ENCODE measurements at places on chromosomes 2 and 18. TPM values are rescaled to one million over a fixed set of nuclear protein-coding genes. Genes with fewer than 3 reads are reported as not detected.

GRCh38 chr2:218093879-218094278 is 24.8 kb downstream of the RUFY4 start:
- DNase-seq, result no peak

DNA sequence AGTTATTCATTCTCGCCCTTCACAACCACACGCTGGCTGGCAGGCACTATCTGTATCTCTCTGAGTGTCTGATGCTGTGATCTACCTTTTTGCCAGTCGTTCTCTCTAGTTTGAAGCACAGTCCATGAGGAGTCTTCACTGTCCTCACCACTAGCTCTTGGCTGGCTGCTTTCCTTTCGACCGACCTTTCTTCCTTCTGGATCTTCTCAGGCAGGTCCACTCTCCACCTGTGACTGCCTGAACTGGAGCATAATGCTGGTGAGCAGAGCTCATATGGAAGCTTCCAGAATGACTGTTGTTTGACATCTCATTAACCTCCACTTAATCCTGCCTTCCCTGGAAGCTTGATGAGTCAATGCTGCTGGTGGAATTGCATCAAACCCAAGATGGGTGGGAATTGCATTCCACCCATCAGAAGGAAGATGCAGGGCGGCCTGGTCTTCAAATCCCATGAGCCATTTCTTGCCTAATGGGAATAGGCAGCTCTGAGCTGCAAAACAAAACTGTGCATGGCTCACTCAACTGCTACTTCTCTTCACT is 283.5 kb upstream of the HDAC4 start:
- no peak for DNase-seq

GRCh38 chr2:6906165-6906741 is 11.0 kb upstream of the RNF144A start:
- DNase-seq, result no peak

The SMIM21 gene
- total RNA-seq, result not detected

The TRPM8 gene
- total RNA-seq, result not detected

The MARCO gene
- total RNA-seq, result not detected

GRCh38 chr2:232485348-232485756 is 2.3 kb downstream of the ECEL1 start:
- no peak for DNase-seq

DNA sequence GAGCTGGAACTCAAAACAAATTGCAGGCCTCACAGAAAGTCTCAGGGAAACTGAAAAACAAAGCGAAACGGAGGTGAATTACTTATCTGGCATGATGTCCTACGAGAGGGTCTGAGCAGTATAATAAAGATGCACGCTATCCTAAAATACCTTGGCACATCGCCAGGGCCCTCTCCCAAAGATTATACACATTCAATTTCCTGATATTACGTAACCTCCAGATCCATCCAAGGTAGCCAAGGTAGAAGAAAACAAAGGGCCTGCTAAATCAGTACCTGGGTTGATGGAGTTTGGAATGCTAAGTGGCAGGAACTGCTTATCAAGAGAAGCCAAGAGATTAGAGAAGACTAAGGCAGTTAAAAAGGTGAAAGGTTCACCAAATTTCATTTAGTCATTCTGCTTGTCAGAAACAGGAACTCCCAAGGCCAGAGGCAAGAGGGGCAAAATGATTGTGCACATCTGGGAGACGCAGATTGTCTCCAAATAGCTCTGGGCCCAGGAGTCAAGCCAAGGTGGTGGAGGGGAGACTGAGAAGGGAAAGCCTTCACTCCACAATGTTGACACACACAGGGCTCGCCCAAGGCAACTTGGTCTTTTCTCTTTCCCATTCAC is 236.8 kb upstream of the ATP5MC3 start:
- no peak for DNase-seq

DNA sequence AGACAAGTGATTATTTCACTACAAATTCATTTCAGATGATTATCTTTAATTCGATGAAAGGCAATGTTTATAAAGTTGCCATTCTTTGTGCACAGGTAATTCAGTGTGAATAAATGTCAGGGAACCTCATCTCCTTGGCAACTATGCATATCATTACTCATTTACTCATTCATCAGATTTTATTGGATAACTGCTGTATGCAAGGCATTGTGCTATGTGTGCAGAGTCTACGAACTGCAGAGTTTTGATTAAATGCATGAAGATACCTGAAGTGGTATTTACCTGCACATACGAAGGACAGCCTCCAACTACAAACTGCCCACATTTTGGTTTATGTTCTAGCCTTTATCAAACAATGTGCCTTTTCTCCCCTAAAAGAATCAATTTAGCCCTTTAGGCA is 3.5 kb downstream of the RND3 start:
- DNase-seq, result no peak

DNA sequence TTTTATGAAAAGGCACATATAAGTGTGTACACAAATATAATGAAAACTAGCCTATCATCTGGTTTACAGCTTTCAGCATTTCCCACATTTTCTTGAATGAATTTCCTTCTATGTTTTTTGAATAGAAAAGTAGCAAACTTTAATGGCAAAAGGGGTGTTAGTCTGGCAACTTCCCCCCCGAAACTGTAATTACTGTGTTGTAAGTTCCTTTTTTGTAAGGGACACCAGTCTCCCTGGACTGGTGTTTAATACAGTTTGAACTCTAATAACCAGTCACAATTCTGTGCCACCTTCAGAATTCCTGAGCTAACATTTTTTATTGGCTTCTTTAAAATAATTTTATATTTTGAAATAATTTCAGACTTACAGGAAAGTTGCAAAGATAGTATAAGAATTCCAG is 94.2 kb downstream of the ACSL3 start:
- DNase-seq, result no peak

- peak; percentile 52 for DNase-seq
Measured at GRCh38 chr2:197124639-197125390, 185.8 kb downstream of the ANKRD44 start.

The C2orf78 gene
- total RNA-seq, result not detected

GRCh38 chr2:10078704-10079265 is 1.4 kb downstream of the CYS1 start:
- DNase-seq, result no peak

The CNRIP1 gene
- total RNA-seq, result 7.2 TPM

GRCh38 chr2:3454802-3455201 is 64.5 kb downstream of the ADI1 start:
- no peak for DNase-seq

The RAB17 gene
- total RNA-seq, result 0.20 TPM

The KCNS3 gene
- 75.3 TPM for total RNA-seq

- DNase-seq, result no peak
Measured at GRCh38 chr18:71011389-71011788, 722.5 kb downstream of the SOCS6 start.

- DNase-seq, result no peak
Measured at GRCh38 chr2:152022090-152022489, 76.8 kb downstream of the CACNB4 start.

The SATB2 gene
- 5.4 TPM for total RNA-seq

All from Caki2 (cell line).